ENCODE measurements at places on chromosomes 12 and 14.

DNA sequence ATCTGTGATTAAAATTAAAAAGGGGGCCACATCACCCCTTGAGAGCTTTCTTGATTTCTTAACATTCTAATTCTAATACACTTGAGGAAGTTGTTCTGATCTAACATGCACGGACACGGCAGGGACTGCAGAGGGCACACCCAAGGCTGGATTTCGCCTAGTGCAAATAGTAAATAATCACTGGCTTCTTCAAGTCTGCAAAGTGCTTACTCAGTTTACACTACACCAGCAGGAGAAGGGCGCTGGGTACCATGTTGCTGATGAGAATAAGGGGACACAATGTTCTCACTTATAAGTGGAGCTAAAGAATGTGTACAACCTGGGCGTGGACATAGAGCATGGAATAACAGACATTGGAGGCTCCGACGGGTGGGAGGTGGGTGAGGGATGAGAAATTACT lies 34.2 kb downstream of the TBX5 start:
- DNase-seq: no peak

- no peak for DNase-seq
Measured at GRCh38 chr14:66383257-66383656, 102.9 kb upstream of the CCDC196 start.

- no peak for DNase-seq
Measured at GRCh38 chr12:130155416-130156073, 6.7 kb upstream of the FZD10 start.

- DNase-seq: no peak
Measured at GRCh38 chr12:69459477-69459876, 10.7 kb upstream of the FRS2 start.

- peak; percentile 77 for DNase-seq
Measured at GRCh38 chr12:124720681-124721500, 142.8 kb downstream of the SCARB1 start.

DNA sequence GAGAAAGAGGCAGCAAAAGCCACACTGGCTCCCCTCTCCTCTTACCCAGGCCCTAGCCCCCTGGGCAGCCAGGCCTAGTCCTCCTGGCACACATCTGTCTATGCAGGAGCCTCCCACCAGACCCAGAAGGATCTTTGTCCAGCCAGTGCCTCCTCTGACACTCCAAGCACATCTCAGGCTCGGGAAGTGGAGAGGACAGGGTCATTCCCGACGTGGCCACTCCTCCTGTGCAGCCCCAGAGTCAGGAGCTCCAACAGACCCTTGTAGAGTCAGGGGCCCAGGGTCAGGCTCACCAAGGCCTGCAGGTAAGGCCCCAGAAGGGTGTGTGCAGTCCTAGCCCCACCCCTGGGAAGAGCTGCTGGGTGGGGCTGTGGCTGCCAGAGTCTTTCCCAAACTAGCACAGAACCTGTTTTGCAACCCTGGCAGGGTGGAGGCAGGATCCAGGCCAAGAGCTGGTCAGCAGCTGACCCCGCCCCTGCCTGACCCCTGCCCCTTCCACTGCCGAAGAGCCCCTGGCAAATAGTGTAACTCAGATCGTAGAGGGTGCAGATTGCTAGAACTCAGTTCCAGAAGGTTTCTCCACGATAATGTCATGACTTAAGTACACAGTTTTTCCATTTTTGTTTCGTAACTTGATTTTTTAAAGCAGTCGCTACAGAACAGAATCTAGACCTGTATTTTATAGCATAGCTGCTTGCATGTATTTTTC lies 26.6 kb upstream of the PNMA1 start:
- peak; percentile 77 for DNase-seq

DNA sequence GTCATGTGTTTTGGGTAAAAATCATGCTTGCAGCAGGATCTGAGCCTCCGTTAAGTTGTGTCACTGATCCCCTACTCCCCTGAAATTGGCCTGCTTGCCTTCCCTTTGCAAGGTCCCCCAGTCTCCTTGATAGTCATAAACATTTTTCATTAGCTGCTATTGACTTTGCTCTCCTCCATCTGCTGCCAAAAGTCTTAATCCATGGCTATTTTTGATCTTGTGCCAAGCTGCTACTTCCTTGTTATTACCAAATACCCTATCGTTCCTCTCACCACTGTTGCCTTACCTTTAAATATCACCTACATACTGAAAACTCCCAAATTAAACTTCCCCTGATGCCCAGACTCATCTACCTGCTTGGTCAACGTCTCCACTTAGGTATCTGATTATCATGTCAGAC lies 148.3 kb downstream of the PHLDA1 start:
- DNase-seq: no peak

- DNase-seq: no peak
Measured at GRCh38 chr12:10196210-10196609, 16.5 kb upstream of the GABARAPL1 start.

DNA sequence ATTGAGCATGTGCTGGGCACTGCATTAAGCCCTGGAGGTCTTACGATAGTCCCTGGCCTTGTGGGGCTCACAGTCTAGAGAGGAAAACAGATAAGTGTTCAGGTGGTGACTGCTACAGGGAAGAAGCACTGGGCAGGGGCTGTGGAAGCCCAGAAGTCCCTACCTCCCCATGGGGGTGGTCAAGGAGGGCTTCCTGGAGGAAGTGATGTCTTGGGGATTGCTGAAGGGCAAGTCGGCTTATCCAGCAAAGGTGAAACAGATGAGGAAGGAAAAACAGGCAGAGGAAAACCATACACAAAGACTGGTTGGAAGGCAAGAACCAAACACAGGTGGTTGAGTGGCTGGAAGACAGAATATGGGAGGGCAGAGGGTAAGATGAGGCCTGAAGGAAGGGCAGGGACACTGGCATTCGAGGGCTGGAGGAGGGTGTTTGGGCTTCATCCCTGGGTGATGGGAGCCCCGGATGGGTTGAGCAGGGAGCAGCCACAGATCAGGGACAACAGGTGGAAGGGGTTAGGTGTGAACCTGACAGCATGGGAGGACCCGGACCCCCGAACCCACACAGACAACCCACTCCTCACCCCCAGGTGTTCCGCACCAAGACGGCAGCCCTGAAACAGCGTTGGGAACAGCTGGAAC lies 2.8 kb downstream of the CFAP73 start:
- DNase-seq: no peak

- no peak for DNase-seq
Measured at GRCh38 chr12:59322473-59322872, 273.4 kb upstream of the SLC16A7 start.

GRCh38 chr14:84006643-84007155 lies 1523.2 kb upstream of the FLRT2 start:
- no peak for DNase-seq

GRCh38 chr12:44972746-44973421 lies 78.0 kb downstream of the DBX2 start:
- DNase-seq: no peak

DNA sequence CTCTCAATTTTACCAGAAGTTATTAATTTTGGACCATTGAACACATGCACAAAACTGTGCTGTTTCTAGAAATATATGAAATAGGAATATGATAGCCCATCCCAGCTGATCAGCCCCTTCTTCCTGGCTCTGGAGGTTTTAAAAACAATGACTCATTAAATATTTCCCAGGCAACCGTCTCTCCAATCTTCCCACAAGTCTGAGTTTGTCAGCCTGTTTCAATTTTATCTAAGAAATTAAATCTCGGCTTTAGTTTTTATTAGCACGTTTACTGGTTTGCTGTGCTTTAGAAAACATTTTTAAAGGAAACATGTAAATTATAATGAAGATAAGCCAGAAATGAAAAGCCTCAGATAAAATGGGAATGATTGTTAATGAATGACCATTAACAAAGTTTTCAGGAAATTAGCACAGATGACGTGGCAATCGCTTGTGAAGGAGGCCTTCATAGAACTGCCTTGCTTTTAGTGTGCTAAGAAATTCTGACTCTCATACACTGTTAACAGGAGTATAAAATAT lies 89.3 kb upstream of the RAP1B start:
- no peak for DNase-seq

DNA sequence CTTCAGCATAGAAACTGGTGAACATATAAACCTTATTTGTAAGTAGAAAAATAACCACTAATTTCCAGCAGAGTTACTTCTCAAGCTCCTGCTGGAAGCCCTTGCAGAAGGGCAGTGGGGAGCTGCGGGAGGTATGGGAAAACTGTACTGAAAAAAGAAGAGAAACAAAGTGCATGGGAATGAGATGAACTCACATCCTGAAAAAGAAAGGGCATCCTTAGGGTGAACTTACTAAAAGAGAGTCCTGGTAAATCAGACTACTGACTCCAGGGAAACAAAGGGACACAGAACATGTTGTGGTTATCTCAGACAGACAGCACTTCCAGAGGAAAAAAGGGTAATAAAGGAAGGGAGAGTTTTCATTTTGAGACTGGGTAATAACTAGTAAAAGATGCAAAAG lies 515.1 kb downstream of the RPL10L start:
- no peak for DNase-seq

DNA sequence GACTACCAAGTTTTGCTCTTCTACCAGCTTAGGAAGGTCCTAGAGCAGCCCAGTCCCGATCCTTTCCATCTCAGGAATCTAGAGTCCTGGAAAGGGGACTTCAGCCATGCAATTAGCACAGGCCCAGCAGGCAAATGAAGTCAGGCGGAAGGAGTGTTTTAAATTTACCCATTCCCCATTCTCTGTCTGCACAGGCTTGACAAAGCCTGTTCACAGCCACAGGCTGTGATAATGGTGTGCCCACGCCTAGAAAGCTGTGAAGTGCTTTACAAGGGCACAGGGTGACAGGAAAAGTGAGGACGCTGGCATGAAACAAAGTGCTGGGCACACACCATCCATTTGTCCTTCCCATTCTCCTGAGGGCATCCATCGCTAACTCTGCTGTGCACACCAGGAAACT lies 79.0 kb downstream of the PITPNM2 start:
- no peak for DNase-seq

DNA sequence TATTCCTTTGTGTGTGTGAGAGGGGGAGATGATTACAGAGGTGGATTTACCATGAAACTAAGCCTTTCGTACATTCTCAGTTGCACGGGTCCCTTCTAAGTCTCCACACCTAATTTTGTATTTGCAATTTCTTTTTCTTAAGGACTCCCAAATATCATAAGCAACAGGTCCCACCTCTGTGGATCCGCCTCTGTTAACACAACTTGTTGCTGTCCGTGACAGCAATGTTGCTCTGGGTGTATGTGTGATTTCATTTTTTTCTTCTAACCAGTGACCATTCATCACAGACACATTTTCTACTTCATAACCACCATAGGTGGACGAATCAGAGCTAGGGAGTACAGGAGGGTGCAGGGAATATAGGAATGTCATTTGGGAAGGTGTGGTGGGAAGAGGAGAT lies 81.1 kb downstream of the NRXN3 start:
- no peak for DNase-seq

DNA sequence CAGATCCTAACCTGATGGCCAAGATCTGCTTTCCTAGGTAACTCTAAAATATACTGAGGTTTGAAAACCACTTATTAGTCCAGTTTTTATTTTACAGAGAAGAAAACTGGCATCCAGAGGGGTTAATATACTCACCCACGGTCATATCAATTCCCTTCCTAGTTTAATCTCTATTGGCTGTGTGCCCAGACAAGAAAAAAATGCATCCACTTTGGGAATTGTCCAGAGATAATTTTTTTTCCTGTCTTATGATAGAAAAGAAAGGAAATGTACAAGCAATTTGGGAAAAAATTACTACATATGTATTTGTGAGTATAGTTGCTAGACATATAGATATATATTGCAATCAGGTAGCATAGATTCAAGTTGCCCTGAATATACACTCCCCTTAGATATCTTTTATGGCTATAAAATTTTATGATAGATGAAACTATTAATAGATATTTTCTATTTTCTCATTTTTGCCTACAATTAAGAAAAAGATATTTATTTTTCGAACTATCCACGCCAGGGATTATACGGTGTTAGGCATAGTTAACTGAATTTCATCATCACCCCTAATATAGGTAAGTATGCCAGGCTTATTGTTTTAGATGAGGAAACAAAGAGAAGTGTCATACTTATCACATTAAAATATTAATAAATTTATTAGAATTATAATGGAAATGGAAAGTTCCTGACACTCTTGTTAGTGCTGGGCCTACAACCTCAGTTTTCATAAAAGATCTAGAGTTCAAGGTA lies 100.5 kb upstream of the SLC38A2 start:
- no peak for DNase-seq

- no peak for DNase-seq
Measured at GRCh38 chr14:92386637-92387036, 63.7 kb downstream of the SLC24A4 start.
